ENCODE measurements at places on chromosomes 4 and X. TPM values are rescaled to one million over a fixed set of nuclear protein-coding genes. Genes with fewer than 3 reads are reported as not detected.

TREX2 gene
- total RNA-seq = 0.94 TPM

DNA sequence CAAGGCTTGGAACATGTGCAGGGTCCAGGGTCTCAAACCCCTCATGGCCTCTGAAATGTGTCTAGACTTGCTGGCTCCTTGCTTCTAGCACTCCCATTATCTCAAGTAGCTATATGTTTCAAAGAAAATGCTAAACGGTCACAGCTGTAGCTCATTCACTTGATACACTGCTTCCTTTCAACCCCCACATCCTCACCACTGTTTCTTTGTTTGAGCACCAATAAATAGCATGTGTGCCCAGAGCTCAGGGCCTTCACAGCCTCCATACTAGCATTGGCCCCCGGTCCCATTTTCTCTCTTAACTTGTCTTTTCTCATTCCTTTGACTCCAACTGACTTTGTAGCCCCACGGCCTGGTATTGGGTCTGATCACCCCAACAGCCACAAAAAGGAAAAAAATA lies 801.8 kb downstream of the STIM2 start:
- no peak for DNase-seq

- DNase-seq = no peak
Measured at GRCh38 chrX:37350034-37350365, 836 bp downstream of the PRRG1 start.

SLC6A8 gene
- total RNA-seq = 76.6 TPM

MAGEA9B gene
- not detected for total RNA-seq

DNA sequence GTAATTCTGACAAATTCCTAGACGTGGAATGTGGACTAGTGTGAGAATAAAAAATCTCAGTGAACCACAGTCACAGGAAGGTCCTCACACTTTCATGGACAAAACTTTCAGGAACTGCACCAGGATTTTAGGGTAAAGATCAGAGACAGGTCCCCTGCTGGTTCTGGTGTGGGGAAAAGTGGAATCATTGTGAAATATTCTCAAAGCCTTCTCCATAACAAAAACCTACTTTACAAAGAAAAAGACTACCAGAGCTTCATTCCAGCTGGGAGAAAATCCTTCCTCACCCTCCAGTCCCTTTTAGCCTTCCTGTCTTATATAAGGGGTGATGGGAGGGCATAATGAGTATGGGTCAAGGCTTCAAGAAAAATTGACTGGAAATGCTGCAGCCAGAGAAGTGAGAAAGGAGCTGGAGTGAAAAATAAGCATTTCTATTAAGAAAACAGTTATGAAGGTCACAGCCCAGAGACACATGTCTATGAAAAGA lies 325.8 kb downstream of the ARAP2 start:
- no peak for DNase-seq

GRCh38 chr4:42151568-42152506 lies 618 bp downstream of the BEND4 start:
- DNase-seq = no peak

- DNase-seq = no peak
Measured at GRCh38 chr4:61795998-61796397, 595.9 kb downstream of the ADGRL3 start.

DNA sequence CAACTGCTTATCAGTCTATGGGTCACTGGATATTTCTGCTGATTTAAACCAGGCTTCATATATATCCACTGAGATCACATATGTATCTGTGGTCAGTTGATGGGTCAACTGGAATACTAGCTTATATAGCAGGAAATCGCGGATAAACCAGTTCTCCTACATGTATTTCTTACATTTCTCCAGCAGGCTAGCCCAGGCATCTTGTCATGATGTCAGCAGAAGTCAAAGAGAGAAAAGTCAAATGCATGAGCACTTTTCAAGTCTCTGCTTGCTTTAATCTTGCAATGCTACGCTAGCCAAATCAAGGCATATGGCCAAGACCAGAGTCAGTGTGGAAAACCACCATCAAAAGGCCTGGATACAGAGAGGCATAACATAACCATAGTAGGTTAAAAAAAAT lies 1008.8 kb upstream of the DIAPH2 start:
- DNase-seq = no peak

DNA sequence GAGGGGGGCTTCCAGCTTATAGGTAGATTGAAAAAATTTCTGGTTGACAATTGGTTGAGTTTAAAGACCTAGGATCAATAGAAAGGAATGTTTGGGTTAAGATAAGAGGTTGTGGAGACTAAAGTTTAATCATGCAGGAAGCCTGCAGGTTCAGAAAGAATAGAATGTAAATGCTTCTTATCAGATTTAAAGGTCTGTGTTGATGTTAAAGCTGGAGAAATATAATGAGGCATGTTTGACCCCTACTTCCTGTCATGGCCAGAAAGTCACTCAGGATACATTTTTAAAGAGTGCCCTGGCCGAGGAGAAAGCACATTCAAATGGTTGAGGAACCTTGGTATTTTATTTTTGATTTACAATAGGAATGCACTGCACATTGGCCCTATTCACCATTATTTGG lies 3.9 kb upstream of the RRAGB start:
- no peak for DNase-seq

- no peak for DNase-seq
Measured at GRCh38 chr4:31657859-31658570, 937.8 kb downstream of the PCDH7 start.

GRCh38 chr4:98352396-98352795 lies 91.2 kb downstream of the RAP1GDS1 start:
- DNase-seq = no peak

DNA sequence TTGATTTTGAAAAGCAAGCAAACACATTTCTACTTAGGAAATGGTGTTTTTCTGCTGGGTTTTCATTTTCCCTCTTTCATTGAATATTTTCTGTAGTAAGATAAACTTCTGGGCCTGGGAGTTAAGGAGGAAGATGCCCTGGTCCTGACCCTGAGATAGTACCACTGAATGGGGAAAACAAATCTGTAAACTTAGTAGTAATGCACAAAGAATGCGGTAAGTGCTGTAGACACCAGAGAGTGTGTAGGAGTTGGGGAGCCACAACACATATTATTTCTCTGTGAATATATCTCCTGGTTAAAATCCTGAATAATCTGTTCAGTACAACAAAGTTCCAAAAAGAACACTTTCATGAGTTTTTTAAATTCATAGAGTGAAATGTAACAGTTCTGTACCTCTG lies 178.3 kb downstream of the MAPK10 start:
- DNase-seq = no peak

DNA sequence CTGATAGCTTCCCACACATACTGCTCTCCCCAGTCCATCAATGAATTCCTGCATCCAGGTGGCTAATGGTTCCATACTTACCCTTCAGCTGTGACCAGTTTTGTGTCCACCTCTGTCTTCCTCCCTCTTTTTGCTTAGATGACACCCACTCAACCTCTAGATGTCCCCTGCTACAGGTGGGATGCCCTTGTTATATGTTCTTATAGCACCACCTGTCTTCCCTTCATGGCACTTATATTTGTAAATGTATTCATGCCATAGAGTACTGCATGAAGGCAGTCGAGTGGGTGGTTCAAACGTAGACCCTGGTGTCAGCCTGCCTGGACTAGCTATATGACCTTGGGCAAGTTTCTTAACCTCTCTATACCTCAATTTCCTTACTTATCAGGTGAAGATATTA lies 6.5 kb upstream of the USP46 start:
- DNase-seq = no peak

ITM2A gene
- 82.1 TPM for total RNA-seq

- DNase-seq = no peak
Measured at GRCh38 chr4:187798385-187798784, 197.2 kb upstream of the ZFP42 start.

CD38 gene
- total RNA-seq = 3.1 TPM

- no peak for DNase-seq
Measured at GRCh38 chrX:6131287-6131686, 97.4 kb downstream of the NLGN4X start.

MAGEA1 gene
- not detected for total RNA-seq

SLC6A14 gene
- not detected for total RNA-seq

DNA sequence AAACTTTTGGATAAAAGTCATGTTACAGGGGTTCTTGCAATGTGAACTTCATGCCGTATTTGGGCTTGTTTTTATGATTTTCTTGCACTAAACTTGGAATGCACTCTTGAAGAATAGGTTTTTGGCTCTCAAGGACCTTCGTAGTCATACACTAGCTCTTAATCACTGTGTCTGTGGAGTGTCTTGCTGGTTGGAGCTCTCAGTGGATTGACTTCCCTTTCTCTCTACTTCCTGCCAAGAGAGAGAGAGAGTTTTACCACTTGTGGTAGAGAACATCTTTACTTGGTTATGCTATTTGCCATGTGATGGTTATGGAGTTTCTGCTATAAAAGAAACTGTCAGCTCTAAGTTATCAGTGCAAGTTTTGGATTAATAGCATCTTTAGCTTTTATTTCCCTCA lies 112.4 kb downstream of the BMPR1B start:
- DNase-seq = no peak

- DNase-seq = no peak
Measured at GRCh38 chr4:25769251-25769650, 93.5 kb downstream of the SEL1L3 start.

- DNase-seq = no peak
Measured at GRCh38 chrX:109954955-109955354, 48.0 kb upstream of the TMEM164 start.

PRSS12 gene
- total RNA-seq = 0.12 TPM

NPY5R gene
- total RNA-seq = 0.30 TPM

GRCh38 chr4:54227256-54228055 lies 1.6 kb upstream of the PDGFRA start:
- DNase-seq = peak; percentile 69

DNA sequence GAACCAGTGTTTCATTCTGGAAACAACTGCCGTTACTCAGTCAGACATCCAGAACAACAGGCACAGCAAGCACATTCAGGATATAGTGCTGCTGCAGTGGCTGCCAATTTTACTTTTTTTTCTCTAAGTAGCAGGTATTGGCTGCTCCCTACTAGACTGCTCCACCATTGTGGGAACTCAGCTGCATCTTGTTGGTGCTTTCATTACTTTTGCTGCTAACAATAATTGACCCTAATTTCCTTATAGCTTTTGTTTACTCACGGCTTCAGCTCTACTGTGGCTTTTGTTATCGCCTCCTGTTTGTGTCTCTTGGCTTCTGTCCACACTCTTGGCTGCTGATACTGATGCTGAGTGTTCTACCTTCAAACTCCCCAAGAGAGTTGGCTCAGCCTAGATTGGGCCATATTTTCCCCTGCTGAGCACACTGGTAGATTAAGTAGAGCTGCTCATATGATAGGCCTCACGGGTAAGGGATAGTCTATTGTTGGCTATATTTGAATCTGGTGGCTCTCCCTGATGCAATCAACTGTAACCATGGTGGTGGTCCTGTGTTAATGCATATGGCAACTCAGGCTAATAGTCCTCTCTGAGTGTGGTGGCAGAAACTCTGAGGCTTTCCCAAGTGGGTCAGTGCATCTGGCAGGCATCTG lies 44.5 kb upstream of the IL2 start:
- DNase-seq = no peak

DNA sequence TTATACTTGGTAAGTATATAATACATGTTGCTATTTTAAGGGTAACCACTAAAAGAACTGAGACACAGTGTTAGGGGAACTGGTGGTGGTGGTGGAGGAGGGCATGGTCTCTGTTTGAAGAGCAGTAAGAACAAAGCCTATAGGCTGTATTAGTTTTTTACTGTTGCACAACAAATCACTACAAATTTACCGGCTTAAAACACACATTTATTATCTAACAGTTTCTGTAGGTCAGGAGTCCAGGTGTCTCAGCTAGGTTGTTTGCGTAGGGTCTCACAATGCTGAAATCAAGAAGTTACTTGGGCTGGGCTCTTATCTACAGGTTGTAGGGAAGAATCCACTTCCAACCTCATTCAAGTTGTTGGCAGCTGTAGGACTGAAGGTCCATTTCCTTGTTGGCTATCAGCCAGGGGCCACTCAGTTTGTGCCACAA lies 52.6 kb downstream of the CASK start:
- no peak for DNase-seq

- DNase-seq = no peak
Measured at GRCh38 chr4:54189140-54189539, 40.0 kb upstream of the PDGFRA start.

All from right atrium auricular region (tissue), 2 donors.